GM13976 (cell line): ENCODE measurements at places on chromosomes 6 and 20.

GRCh38 chr20:58907320-58908137 is 55.0 kb downstream of the GNAS start:
- peak; percentile 86 for DNase-seq

GRCh38 chr20:59743767-59744485 is 139.6 kb downstream of the PHACTR3 start:
- DNase-seq, result no peak

DNA sequence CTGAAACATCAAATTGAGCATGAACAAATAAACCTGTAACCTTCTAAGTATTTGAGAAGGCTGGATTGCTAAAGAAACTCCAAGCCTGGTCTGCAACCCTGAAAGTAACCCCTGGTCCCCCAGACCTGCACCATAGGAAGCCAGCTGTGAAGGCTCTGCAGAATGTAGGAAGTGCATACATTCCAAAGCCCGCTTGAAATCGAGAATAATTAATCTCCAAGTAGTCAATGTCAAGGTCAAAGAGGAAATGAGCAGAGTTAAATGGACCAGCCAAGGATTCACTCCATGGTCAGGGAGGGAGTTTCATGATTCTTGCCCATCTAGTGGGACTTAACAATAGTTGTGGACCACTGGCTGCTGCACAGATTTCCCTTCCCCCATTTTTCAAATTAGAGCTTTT is 107.6 kb upstream of the RNF24 start:
- no peak for DNase-seq

GRCh38 chr6:152634773-152635172 is 2.4 kb downstream of the SYNE1 start:
- DNase-seq, result no peak

DNA sequence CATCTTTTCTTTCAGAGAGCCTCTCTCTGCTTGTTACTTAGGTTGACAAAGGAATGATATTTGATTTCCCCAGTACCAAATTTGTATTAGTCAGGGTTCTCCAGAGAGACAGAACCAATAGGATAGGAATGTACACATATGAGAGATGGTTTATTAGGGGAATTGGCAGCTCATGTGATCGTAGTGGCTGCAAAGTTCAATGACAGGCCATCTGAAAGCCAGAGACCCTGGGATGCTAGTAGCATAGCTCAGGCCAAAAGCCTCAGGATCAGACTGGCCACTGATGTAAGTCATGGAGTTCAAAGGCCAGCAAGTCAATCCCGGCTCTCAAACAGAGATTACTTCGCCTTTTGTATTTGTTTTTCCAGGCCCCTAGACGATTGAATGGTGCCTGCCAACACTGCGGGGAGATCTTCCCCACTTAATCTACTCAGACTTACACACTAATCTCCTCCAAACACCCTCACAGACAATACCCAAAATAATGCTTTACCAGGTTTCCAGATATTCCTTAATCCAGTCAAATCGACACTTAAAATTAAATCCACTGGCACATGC is 215.5 kb downstream of the ALDH8A1 start:
- no peak for DNase-seq

GRCh38 chr6:138087593-138088325 is 19.5 kb downstream of the PERP start:
- no peak for DNase-seq

GRCh38 chr6:70707893-70708292 is 40.2 kb downstream of the SMAP1 start:
- DNase-seq, result no peak

DNA sequence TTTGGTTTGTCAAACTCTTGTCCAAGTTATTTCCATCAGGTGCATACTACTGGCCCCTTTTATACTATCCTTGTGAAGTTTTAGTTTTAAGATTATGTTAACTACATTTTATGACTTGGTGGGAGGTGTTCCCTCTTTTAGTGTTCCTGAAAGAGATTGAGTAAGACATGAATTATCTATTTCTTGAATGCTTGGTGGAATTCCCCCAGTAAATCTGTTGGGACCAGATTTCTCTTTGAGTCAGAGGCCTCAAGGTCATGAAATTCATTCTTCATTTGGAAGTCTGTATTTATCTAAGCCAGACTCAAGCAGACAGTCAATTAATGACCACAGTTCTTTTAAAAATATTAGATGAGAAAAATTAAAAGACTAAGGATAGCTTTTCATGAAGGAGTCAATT is 81.3 kb downstream of the MOXD1 start:
- no peak for DNase-seq

- DNase-seq, result no peak
These were observed 22.5 kb downstream of the JARID2 start for GRCh38 chr6:15268137-15268908.

DNA sequence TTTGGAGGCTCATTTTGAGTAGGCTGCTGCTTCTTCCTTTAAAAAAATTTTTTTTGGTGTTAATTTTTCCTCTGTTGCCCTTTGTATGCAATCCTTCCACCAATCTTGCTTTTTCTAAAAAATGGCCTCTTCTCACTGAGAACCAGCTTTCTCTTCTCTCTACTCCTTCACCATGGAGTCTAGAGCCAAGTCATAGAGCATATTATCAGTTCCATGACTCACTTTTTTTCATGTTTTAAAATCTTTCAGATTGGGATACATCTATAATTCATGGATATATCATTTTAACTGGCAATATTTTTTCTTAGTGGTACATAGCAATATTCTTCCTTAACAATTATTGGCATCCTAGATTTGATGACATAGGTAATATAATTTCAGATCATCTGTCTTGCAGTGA is 62.7 kb downstream of the SLX4IP start:
- no peak for DNase-seq

DNA sequence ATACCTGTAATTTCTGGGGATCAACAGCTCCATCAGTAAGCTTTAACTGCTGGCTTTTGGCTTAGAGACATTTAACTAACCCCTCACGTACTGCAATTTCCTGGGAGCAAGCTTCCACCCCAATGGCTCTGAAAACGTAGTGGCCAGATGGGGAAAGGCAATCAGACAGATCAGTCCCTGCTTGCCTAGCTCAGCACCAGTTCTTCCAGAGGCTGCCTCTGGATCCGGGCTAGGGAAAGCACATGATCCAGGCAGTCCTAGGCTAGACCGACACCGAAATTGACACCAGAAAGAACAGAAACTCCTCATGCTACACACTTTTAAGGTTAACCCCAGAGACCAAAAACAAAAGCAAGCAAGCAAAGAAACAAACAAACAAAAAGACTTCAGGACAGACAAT is 13.3 kb downstream of the PREP start:
- DNase-seq, result no peak

- peak; percentile 10 for DNase-seq
These were observed at the start of gene HMGCLL1 for GRCh38 chr6:55578537-55579363. Gene HMGCLL1 (minus strand): TSS chr6:55579192. CDS start chr6:55579055, 137 bp downstream.

DNA sequence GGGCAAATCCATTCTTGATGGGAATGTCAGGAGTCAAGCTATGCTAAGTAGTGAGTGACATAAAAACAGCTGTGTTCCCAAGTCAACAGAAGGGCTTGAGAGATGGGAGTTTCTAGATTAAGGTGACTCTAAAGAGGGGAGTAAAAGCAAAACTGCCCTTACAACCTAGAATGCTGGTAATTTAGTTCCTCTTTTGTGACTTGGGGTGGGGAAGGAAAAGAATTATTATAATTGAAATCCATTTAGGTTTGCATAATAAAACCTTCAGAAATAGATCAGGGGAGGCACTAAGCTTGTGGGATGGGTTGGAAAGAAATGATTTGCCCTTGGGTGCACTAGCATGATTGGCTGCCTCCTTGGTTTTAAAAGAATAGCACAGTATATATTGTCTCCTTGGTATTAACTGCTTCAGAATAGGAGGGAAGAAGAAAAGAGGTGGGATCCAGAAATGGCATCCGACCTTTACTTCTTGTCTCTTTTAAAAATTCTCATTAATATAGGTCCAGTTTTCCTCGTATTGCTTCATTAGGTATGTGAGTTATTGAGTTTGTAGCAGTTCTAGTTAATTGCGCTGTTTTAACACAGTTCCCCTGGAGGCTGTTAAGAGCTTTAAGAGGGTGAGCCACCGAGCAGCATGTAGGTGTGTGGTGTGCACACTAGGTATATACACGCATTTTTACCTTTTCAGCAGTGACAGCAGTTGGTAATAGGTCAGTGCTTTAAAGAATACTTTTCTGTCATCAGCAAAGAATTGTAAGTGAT is 95.3 kb upstream of the VSTM2L start:
- DNase-seq, result no peak

DNA sequence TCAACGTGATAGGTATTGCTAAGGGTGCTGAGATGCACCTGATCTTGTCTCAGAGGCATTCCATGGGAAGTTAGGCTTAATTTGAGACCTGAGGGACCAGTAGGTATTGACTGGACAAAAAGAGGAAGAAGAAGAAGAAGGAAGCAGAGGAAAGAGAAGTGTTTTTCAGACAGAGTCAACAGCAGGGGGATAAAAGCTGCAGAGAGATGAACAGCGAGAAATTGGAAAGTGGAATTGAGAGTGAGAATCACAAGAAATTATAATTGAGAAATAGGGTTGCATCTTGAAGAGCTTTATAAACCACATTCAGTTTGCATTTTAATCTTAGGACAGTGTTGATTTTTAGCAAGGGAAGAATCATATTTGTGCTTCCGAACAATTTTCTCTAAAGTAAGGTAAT is 254.0 kb downstream of the CD83 start:
- no peak for DNase-seq

DNA sequence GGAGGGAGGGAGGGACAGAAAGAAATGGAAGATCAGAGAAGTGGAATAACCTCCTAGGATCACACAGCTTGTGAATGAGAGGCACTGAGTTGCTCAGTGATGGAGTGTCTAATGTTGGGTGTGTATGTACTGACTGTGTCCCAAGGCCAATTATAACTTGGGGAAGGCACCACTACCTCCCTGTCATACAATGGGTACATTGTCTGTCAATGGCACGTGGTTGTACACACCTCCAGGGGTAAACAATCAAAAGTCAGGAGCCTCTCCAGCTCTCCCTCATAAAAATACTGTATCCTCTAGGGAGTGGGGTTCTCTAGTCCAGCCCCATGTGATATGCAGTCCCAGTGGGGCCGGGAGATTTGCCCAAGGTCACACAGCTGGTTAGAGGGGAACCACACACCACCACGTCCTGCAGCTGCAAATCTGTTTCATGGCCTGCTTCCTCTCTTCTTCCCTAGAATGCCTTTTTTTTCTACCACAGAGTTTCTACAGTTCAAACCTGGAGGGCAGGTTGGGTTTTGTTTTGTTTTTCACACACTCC is 112.5 kb downstream of the SNX5 start:
- DNase-seq, result peak; percentile 72
